ENCODE measurements at places on chromosomes 11 and 22.

- no peak overlapping the region for H3K4me3 ChIP-seq
- no peak for DNase-seq
- peaks cover 6% of the 10 kb centered on the region for H3K4me1 ChIP-seq
- no peak overlapping the region for H3K27ac ChIP-seq
- H3K36me3 ChIP-seq, result no peaks in the 10 kb centered on the region
Observed at GRCh38 chr11:102546427-102546826, 15.9 kb upstream of the MMP7 start.

GRCh38 chr22:29386708-29387107 lies 1.7 kb downstream of the AP1B1 start:
- no peak for DNase-seq
- peaks cover 17% of the 10 kb centered on the region for H3K36me3 ChIP-seq
- H3K4me3 ChIP-seq, result peak overlapping the region; percentile 74
- peak overlapping the region; percentile 15 for H3K27ac ChIP-seq

- H3K27me3 ChIP-seq, result no peaks in the 10 kb centered on the region
- no peaks in the 10 kb centered on the region for H3K4me1 ChIP-seq
- no peak for DNase-seq
Observed at GRCh38 chr11:59259867-59260475, 47.2 kb upstream of the MPEG1 start.

GRCh38 chr11:78190871-78191538 lies 2.3 kb downstream of the USP35 start:
- H3K36me3 ChIP-seq, result peaks cover 26% of the 10 kb centered on the region
- H3K27me3 ChIP-seq, result no peaks in the 10 kb centered on the region
- peaks cover 68% of the 10 kb centered on the region for H3K4me1 ChIP-seq
- DNase-seq, result no peak

GRCh38 chr11:12769834-12770345 lies 95.7 kb downstream of the TEAD1 start:
- peaks cover 15% of the 10 kb centered on the region for H3K27me3 ChIP-seq
- H3K4me3 ChIP-seq, result no peak overlapping the region

GRCh38 chr11:5671831-5672230 lies 13.0 kb downstream of the TRIM5 start:
- no peak for DNase-seq
- H3K4me3 ChIP-seq, result no peak overlapping the region
- H3K27ac ChIP-seq, result no peak overlapping the region
- H3K27me3 ChIP-seq, result no peaks in the 10 kb centered on the region
- H3K36me3 ChIP-seq, result peaks cover 13% of the 10 kb centered on the region

GRCh38 chr11:5899534-5899933 lies 6.5 kb downstream of the OR52E5 start:
- no peak for DNase-seq
- H3K27ac ChIP-seq, result no peak overlapping the region
- no peak overlapping the region for H3K4me3 ChIP-seq
- no peaks in the 10 kb centered on the region for H3K36me3 ChIP-seq
- H3K27me3 ChIP-seq, result no peaks in the 10 kb centered on the region

GRCh38 chr11:128207861-128208321 lies 379.5 kb downstream of the ETS1 start:
- H3K4me3 ChIP-seq, result no peak overlapping the region
- H3K27ac ChIP-seq, result no peak overlapping the region
- H3K36me3 ChIP-seq, result no peaks in the 10 kb centered on the region
- H3K27me3 ChIP-seq, result no peaks in the 10 kb centered on the region
- H3K4me1 ChIP-seq, result peaks cover 9% of the 10 kb centered on the region
- DNase-seq, result no peak

- no peak overlapping the region for H3K4me3 ChIP-seq
- H3K36me3 ChIP-seq, result no peaks in the 10 kb centered on the region
- H3K27ac ChIP-seq, result no peak overlapping the region
- no peaks in the 10 kb centered on the region for H3K4me1 ChIP-seq
Observed at GRCh38 chr11:105862736-105863367, 159.2 kb downstream of the MSANTD4 start.

DNA sequence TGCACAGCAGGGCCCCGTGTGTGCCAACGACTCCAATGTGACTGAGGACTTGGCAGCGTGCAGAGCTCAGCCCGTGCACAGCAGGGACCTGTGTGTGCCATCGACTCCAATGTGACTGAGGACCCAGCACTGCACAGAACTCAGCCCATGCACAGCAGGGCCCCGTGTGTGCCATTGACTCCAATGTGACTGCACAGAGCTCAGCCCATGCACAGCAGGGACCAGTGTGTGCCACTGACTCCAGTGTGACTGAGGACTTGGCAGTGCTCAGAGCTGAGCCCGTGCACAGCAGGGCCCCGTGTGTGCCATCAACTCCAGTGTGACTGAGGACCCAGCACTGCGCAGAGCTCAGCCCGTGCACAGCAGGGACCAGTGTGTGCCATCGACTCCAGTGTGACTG lies 347.8 kb upstream of the B3GAT1 start:
- H3K27me3 ChIP-seq, result no peaks in the 10 kb centered on the region
- H3K36me3 ChIP-seq, result no peaks in the 10 kb centered on the region
- no peak overlapping the region for H3K4me3 ChIP-seq
- no peak overlapping the region for H3K27ac ChIP-seq
- DNase-seq, result no peak

GRCh38 chr22:37425800-37426705 lies 1.2 kb downstream of the ELFN2 start:
- H3K27me3 ChIP-seq, result peaks cover 65% of the 10 kb centered on the region
- no peak for DNase-seq
- peaks cover 11% of the 10 kb centered on the region for H3K4me1 ChIP-seq
- H3K27ac ChIP-seq, result no peak overlapping the region

GRCh38 chr11:46903846-46904245 lies 14.5 kb downstream of the LRP4 start:
- no peaks in the 10 kb centered on the region for H3K36me3 ChIP-seq
- H3K27me3 ChIP-seq, result peaks cover 15% of the 10 kb centered on the region
- no peak overlapping the region for H3K27ac ChIP-seq
- no peak for DNase-seq
- H3K4me3 ChIP-seq, result no peak overlapping the region
- H3K4me1 ChIP-seq, result peaks cover 2% of the 10 kb centered on the region

- H3K4me3 ChIP-seq, result no peak overlapping the region
- no peaks in the 10 kb centered on the region for H3K27me3 ChIP-seq
- no peaks in the 10 kb centered on the region for H3K4me1 ChIP-seq
- peaks cover 31% of the 10 kb centered on the region for H3K36me3 ChIP-seq
Observed at GRCh38 chr11:124987096-124987495, 33.1 kb downstream of the CCDC15 start.

DNA sequence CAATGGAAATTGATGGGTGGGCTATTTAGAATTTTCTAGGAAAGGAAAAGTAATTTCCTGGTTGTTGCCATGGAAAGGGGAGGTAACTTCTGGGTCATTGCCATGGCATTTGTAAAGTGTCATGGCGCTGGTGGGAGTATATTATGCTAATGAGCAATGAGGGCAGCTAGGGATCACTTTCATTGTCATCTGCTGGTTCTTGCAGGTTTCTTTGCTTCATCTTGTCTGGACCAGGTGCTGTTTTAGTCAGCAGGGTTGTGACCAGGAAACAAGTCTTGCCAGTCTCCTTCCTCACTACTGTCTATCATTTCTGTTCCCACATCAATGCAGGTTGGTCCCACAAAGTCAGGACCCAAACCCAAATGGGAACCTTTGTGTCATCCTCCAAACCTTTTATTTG lies 237.6 kb upstream of the C11orf87 start:
- no peak overlapping the region for H3K4me3 ChIP-seq
- H3K4me1 ChIP-seq, result no peaks in the 10 kb centered on the region
- H3K27me3 ChIP-seq, result no peaks in the 10 kb centered on the region
- no peak overlapping the region for H3K27ac ChIP-seq
- no peak for DNase-seq
- H3K36me3 ChIP-seq, result no peaks in the 10 kb centered on the region

DNA sequence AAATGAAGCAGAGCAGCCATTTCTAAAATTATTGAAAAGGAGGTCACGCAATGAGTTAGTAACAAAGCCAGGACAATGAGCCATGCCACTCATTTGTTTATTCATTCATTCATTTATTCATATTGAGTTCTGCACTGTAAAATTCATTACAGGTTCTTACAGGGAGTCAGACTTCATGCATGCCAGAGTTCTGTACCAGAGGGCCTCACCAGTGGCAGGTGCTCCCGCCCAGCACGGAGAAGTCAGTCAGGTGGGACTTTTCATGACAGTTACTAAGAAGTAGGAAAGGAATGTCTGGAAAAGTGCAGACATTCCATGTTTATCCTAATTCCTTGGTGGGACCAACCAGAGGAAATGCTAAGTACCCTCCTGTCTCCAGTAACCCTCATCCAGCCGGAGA lies 217.5 kb upstream of the BLID start:
- no peaks in the 10 kb centered on the region for H3K36me3 ChIP-seq
- H3K4me3 ChIP-seq, result no peak overlapping the region
- no peak for DNase-seq
- no peaks in the 10 kb centered on the region for H3K27me3 ChIP-seq
- no peak overlapping the region for H3K27ac ChIP-seq

- no peak for DNase-seq
- no peak overlapping the region for H3K4me3 ChIP-seq
- no peaks in the 10 kb centered on the region for H3K27me3 ChIP-seq
- no peaks in the 10 kb centered on the region for H3K4me1 ChIP-seq
Observed at GRCh38 chr11:69799582-69799981, 19.6 kb downstream of the FGF3 start.

- H3K36me3 ChIP-seq, result peaks cover 69% of the 10 kb centered on the region
- H3K4me3 ChIP-seq, result no peak overlapping the region
- H3K4me1 ChIP-seq, result peaks cover 6% of the 10 kb centered on the region
- H3K27me3 ChIP-seq, result no peaks in the 10 kb centered on the region
Observed at GRCh38 chr11:9176136-9176535, 84.7 kb upstream of the SCUBE2 start.

GRCh38 chr11:56624661-56625110 lies 10.0 kb upstream of the OR5M1 start:
- H3K27me3 ChIP-seq, result no peaks in the 10 kb centered on the region
- no peaks in the 10 kb centered on the region for H3K36me3 ChIP-seq
- H3K27ac ChIP-seq, result no peak overlapping the region

DNA sequence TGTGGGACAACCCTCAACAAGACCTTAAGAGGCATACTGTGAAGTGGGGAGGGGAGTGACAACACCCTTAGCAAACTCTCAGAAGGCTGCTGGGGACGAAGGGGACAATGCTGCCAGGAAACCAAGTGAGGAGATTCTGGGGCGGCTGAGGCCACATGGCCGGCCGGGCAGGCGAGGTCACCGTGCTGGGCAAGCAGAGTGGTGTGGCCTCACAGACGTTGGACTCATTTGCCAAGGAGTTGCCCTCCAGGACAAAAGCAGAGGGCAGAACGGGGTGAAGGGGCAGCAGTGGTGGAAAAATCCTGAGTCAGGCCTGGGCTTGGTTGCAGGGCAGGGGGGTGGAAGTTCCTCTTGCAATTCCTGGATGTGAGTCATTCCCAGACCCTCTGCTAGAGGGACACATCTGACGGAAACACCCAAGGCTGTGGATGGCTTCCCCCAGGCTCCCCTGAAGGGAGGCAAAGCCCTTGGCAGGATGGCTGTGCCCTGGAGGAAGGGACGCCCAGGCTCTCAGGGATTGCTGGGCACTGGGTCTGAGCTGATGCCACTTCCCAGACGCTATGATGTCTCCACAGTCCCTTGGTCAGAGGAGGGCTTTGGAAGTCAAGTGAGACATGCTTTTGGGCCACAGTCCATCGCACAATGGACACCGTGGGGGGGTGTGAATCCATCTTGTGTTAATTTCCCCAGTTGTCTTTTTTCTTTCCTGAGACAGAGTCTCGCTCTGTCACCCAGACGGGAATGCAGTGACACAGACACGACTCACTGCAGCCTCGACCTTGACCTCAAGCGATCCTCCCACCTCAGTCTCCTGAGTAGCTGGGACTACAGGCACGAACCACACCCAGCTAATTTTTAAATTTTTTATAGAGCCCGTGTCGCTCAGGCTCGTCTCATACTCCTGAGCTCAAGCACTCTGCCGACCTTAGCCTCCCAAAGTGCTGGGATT lies 16.2 kb upstream of the SHANK3 start:
- H3K4me1 ChIP-seq, result peaks cover 2% of the 10 kb centered on the region
- peaks cover 10% of the 10 kb centered on the region for H3K27me3 ChIP-seq
- no peak overlapping the region for H3K27ac ChIP-seq
- no peaks in the 10 kb centered on the region for H3K36me3 ChIP-seq
- H3K4me3 ChIP-seq, result no peak overlapping the region

GRCh38 chr11:69305885-69306540 lies 12.1 kb downstream of the MYEOV start:
- peaks cover 26% of the 10 kb centered on the region for H3K4me1 ChIP-seq
- H3K27me3 ChIP-seq, result no peaks in the 10 kb centered on the region
- H3K36me3 ChIP-seq, result no peaks in the 10 kb centered on the region
- no peak overlapping the region for H3K27ac ChIP-seq
- no peak for DNase-seq
- no peak overlapping the region for H3K4me3 ChIP-seq

- no peaks in the 10 kb centered on the region for H3K27me3 ChIP-seq
- H3K27ac ChIP-seq, result no peak overlapping the region
- peaks cover 45% of the 10 kb centered on the region for H3K36me3 ChIP-seq
- peaks cover 38% of the 10 kb centered on the region for H3K4me1 ChIP-seq
Observed at GRCh38 chr11:90218606-90219005, 4.2 kb downstream of the CHORDC1 start.

DNA sequence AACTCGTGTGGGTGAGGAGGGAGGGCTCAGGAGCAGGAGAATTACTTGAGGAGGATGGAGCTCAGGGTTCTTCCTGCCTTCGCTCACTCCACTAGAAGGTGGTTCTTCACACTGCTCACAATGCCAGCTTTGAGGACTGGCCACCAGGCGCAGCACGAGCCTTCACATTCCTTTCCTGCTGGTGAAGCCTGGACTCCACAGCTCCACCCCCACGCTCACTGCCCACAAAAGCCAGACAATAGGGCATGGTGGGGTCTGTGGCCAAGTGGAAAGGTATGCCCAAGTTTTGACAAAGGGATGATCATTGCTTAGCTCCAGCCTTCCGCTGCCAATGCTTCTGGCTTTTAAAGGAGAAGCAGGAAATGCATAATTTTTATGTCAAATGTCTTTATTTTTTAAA lies 58.0 kb upstream of the FADD start:
- H3K4me1 ChIP-seq, result peaks cover 3% of the 10 kb centered on the region
- no peak overlapping the region for H3K4me3 ChIP-seq
- H3K27me3 ChIP-seq, result peaks cover 29% of the 10 kb centered on the region
- no peak overlapping the region for H3K27ac ChIP-seq

DNA sequence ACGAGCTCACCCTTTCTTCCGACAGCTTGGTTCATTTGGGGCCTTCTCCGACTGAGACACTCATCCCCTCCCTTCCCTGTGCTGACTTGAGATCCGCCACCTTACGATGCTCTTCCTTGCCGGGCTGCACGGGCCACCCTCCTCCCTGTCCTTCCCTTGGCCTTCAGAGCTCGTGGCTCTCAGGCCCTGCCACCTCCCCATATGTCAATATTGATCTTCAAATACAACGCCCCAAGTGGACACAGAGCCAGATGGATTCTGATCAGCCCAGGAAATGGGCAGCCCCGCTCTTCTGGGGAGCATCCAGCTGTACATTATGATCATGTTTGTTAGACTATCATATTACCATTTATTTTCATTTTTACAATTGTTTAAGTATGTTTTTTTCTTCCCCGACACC lies 812.8 kb downstream of the TBC1D22A start:
- no peaks in the 10 kb centered on the region for H3K4me1 ChIP-seq
- no peaks in the 10 kb centered on the region for H3K36me3 ChIP-seq
- no peak for DNase-seq
- no peak overlapping the region for H3K27ac ChIP-seq

Measured in activated CD4-positive, alpha-beta T cell treated with anti-CD3 and anti-CD28 coated beads, Interleukin-2, amount 10 ng/mL, durations not matched to agents 24 days and 14 days (primary cell).